ENCODE measurements at places on chromosomes 7 and 10.

- DNase-seq: no peak
These were observed 162.9 kb upstream of the PRSS58 start for GRCh38 chr7:142420554-142421362.

- DNase-seq: no peak
These were observed 52.9 kb downstream of the CALD1 start for GRCh38 chr7:134832367-134832766.

DNA sequence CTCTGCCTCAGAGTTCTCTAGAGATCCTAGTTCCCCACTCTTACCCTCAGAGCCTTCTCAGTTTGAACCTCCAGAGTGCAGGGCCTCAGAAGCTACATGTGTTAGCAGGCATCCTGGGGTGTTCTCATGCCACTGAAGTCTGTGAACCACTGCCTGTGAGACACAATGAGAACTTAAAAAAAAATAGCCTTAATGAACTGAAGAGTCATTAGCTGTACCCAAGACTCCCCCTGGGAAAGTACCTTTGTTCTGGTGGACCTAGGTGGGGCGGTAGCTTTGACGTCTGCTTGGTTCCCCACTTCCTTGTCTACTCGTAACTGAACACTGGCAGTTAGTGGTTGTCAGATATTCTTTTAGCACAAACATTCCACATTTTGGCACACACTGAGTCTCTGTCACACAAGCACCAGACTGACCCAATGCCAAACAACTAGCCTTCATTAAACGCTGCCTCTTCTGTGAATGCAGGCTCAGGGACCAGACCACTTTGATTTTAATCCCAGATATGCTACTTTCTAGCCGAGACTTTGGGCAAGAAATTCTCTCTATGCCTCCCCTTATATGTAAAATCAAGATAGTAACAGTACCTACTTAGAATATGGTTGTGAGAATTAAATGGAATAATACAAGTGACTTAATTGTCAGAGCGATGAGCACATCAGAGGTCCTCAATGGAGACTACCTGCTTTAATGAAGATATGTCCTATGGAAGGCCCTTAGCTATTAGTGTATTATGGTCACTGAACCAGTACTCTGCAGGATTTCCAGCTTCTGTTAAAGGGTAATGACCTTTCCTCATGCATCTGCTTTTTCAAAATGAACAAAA is 75.3 kb upstream of the CC2D2B start:
- DNase-seq: peak; percentile 59

DNA sequence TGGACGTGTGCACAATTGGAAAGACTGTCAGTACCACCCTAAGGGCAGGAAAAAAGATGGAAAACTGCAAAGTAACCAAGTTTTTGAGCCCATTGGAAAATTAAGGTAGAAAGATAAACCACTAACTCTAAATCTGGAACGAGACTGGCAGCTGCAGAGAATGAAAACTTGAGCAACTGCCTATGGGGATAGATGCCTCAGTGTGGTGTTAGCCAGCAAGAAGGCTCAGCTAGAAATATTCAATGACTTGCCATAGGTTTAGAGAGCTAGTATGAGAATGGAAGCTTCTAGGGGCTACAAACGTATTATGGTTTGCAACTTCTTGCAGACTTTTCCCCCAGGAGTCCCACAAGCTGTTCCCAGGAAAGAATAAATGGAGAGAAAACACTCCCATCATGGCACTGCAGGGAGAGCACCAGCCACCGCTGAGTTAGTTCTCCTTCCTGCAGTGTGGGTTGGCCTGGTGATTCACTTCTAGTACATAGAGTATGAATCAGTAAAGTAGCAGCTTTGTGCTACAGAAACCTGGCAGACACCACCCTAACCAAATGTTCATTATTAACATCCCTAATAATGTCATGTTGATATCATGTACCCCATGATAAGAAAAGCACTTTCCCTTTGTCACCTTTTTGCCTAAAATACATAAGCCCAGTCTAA is 372.4 kb upstream of the VWC2 start:
- no peak for DNase-seq

- DNase-seq: no peak
These were observed 68.7 kb downstream of the GNA12 start for GRCh38 chr7:2775376-2775775.
